Right hindlimb (tissue), 1 donor: ENCODE measurements at places on chromosomes 3 and 15.
A peak's percentile ranks its signal among the peaks of the same experiment; 100 is the strongest.

- DNase-seq, result no peak
Observed at GRCh38 chr15:58748040-58748851, 1.3 kb downstream of the ADAM10 start.

DNA sequence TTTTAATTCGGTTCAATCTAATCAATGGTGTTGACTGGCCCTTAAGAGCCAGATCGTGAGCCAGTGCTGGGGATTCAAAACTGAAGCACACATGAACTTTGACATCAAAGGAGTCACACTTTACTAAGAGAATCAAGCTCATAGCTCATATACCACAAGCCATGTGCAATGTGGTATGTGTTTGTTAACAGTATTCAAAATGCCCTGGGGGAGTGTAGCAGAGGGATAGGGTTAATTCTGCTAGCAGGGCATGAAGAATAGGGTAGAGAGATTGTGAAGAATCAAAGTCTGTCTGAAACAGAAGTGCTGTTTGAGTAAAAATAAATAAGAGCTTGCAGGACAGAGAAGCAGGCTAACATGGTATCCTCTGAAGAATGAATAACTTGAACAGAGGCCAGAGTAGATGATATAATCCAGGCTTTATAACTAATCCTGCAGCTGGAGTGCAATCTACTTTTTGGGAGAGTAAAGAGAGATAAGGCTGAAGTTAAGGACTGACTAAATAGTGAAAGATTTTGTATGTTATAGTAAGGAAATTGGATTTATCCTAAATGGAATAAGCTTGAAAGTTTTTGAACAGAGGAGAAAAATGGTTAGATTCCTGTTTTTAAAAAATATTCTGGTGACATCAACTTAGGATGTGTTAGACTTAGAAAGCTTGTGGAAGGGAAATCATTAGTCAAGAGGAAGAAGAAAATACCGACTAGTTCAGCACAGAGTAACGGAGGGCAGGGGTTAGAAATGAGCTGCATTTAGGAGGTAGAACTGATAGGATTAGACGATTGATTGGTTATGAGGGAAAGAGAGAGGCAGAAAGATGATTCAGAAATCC is 292.0 kb downstream of the NFKBIZ start:
- no peak for DNase-seq

DNA sequence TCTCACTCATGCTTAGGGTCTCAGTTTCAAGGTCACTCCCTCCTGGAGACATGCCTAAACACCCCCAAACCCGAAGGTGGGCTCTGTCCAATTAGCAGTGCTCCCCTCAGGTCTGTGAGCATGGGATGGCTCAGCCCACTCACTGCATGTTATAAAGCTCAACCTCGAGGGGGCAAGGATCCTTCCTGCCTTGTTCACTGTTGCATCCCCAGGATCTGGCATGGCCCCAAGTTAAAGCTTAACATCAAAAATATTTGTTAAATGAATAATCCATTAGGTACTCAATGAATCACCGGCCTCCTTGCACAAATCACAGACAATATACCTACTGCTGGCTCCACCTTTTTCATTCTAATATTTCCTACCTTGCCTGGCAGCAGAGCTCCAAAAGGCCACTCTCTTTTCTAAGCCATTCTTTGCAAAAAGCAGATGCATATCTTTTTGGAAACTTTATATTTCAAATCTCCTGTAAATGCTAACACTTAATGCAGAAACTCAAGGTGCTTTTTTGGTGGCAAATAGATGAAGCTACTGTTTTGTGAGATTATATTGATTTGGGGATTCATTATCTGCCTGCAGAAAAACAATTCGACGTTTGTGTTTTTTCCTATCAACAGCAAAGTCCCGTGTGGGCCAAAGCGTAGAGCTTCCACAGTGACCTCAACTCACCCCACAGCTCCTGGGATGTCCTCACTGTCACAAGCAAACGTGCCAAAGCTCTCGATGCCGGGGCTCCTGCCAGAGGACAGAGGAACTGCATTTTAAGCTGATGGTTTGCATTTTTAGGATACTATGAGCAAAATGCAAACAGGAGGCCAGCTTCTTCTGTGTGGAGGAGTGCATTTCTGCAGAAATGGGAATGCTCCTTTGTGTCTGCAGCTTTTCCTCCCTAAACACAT is 35.4 kb downstream of the PCOLCE2 start:
- DNase-seq, result no peak

DNA sequence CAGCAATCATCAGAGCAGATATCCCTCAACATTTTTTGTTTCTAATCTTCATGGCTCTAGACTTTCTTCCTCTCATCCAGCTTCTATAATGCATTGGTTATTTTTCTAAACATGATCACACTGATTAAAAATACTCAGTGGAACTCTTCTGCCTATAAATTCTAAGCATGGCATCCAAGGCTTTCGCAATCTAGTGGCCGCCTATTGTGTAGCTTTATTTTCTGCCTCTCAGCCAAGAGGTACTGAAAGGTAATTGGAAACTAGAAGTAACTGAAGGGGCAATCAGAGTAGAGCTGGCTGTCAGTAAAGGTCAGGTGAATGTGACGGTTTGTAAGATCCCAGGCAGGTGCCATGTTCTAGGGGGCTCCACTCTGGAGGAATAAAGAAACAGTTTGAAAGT is 33.4 kb downstream of the OXSM start:
- DNase-seq, result no peak

GRCh38 chr15:93035953-93036810 is 52.8 kb downstream of the RGMA start:
- peak; percentile 54 for DNase-seq

GRCh38 chr3:122325769-122326168 is 721 bp downstream of the CSTA start:
- no peak for DNase-seq

GRCh38 chr3:187044206-187044605 is 95.1 kb downstream of the RPL39L start:
- peak; percentile 34 for DNase-seq

DNA sequence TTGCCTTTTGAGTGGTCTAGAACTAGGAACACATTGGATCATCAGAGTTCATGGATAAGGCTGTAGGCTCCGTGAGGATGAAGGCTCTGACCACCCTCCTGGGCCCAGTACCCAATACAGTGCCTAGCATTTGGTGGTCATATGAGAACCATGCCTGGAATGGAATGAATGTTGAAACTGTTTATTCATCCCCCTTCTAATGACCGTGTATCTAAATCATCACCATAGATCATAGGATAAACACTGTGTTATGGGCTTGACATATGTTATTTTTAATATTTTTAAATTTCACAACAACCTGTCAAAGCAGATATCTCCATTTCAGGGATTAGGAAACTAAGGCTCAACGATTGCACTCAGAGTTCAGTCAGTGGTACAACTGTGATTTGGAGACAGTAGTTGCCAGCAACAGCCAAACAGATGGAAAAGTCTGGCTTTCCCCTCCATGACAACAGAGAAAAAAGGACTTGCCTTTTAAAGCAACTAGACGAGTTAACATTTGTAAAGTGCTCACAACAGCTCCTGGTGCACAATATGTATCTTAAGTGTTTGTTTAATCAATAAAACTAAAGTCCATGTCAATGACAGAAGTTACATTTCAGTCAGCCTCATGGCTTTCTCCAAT is 89.6 kb downstream of the TMEM266 start:
- no peak for DNase-seq

GRCh38 chr3:127066635-127067034 is 83.7 kb downstream of the PLXNA1 start:
- DNase-seq, result no peak

DNA sequence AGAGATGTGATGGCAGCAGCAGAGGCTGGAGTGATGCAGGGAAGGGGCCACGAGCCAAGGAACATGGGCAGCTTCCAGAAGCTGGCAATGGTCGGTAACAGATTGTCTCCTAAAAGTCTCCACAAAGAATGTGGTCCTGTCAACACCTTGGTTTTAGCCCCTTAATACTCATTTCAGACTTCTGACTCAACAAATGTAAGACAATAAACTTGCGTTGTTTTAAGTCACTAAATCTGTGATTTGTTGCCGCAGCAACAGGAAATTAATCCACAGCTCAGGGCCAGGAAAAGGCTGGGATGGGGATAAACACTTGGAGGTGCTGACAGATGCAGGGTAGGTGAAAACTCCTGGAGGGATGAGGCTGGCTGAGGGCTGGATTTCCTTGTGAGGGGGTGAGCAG is 69.9 kb downstream of the OXNAD1 start:
- no peak for DNase-seq

DNA sequence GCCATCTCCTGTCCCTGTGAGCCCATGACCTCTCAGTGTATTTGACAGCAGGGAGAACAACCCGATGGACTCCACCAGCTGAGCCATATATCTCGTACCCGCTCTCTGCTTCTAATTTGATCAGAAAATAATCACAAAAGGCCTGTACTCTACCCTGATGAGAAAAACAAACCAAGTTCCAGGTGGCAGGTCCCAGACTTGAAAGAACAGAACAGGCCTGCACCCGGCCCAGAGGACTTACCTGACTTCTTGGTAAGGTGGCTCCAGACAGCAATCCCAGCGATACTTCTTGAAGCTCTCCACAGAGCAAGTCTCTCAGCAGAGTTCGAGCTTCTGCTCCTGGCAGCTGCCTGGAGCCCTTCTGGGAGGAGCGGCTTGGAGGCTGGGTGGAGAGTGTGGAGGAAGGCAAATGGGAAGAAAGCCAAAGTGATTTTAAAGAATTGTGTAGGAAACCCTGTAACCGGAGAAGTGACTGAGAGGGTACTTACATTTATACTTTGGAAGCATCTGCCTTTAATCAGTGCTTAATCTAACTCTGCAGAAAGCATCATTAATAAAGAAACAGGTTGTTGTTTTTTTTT is 91.6 kb downstream of the SCN11A start:
- no peak for DNase-seq

DNA sequence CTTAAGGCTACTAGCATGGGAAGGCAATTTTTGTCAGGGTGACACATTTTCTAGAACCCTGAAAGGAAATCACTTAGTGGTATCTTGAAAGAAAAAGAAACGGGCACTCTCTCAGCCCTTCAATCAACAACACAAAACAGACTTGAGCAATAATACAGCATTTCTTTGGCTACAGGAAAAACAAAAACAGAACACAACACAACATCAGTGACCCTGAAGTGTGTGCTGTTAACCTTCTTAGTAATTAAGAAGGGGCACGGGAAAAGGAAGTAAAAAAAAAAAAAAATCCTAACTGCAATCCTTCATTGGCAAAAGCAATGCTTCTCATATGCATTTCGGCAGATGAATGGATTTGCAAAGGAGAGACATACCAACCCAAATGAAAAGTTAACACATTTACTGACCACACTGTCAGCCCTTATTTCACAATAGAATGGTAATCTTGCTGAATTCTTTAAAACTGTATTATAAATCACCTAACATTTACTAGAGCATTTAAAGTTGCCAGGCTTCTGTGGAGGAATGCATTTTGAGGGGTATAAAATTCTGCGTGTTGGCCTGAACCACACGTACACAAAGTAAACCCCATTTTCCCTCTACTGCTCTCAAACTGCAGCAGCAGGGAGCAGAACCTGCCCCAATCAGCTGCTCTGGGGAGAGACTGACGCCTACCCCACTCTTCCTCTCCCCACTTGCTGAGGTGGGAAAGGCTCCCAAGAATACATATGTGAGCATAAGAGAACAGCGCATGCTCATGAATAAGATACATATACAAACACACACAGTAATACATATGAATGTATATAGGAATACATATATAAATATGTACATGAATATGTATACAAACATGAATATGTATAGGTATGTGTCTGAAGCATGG is 198.5 kb downstream of the FOXP1 start:
- no peak for DNase-seq

- peak; percentile 33 for DNase-seq
Observed at GRCh38 chr3:192130534-192131132, 596.7 kb downstream of the FGF12 start.

DNA sequence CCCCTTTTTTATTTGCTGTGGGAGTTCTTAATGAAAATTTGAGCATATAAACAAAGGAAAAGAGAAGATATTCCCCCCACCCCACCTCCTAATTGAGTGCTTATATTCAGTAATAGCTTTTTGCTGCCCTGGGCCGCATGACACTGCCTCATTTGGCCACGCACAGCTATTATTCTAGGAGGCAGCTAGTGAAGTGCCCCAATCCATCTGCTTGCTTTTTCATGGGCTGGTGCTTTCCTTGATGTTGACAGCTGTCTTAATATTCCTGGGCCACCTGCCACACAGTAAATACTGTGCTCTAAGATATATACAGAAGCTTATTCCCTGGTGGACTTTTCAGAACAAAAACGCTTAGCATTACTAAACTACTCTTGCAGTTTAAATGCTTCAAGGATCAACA is 3.8 kb upstream of the CRYBG3 start:
- no peak for DNase-seq

GRCh38 chr3:111103807-111104206 is 32.2 kb downstream of the NECTIN3 start:
- no peak for DNase-seq

DNA sequence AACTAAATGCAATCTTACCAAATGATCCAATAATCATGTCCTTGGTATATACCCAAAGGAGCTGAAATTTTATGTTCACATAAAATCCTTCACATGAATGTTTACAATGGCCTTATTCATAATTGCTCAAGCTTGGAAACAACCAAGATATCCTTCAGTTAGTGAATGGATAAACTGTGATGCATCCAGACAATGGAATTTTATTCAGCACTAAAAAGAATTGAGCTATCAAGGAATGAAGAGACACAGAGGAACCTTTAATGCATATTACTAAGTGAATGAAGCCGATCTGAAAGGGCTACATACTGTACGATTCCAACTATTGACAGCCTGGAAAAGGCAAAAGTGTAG is 168.4 kb downstream of the PDE8A start:
- no peak for DNase-seq

DNA sequence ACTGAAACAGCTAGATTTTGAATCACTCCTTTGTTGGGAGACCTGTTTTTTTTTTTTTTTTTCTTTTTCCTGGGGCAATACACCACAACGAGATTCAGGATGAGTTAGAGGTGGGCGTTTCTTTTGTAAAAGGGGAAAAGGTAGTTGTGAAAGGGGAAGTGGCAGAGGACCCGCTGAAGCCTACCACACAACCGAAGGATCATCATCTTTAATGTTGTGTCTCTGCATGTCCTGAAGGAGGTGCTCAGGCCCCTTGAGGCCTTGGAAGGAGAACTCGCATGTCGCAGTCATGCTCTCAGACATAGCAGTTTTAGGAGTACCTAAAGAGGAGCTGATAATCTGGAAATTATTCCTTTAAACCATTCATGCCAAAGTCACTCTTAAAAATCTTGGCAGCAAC is 137.9 kb upstream of the LRIG1 start:
- DNase-seq, result no peak

DNA sequence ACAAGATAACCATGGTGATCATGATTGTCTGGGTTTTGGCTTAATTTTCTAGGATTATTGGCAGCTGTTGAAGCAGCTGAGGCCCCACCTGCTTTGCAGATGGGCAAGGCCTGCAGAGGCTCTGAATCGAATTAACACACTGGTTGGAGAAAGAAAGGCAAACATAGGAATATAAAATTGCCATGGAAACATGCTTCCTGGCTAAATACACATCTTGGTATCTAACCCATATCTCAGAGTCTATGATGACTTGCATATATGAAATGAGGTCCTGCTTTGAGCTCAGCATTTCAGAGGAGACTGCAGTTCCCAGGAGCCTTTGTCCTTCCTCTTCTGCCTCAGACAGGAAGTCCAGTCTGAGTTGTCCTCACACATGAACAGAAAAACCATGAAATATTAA is 24.3 kb upstream of the SV2B start:
- DNase-seq, result peak; percentile 50

GRCh38 chr3:56988458-56989168 is 71.9 kb upstream of the SPATA12 start:
- peak; percentile 85 for DNase-seq
